Common myeloid progenitor, CD34-positive (primary cell): ENCODE measurements at places on chromosomes 16 and 17.

DNA sequence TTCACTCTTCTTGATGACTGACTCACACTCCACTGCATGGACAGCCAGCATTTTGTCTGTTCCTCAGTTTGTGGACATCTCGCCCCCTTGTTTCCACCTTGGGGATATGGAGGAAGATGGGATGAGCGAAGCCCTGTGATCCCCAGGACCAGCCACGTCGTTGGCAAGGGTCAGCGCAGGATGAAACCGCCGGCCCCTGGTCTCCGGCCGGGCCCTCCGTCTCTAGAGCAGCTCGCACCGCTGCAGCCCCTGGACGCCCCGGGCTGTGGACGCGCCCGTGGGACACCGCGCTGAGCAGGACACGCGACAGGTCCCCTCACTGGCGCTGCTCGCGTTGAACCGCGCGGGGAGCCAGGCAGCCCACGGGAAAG, 604 bp upstream of the ZC3H18 start:
- no peak for DNase-seq

DNA sequence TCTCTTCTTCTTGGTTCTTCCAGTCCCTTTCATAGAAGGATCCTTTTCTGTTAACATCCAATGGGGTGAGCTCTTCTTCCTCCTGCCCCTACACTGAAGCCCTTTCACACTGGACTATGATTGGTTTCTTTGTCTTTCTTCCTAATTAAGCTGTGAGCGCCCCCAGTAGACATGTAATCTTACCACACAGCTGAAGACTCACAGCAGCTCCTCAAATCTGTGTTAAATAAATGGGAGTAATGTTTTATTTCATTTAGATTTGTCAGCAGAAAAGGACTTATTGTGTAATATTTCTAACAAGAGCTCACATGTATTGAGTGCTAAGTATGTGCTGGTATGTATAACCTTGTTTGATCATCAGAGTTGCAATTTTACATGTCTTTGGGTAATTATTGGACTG, 55.7 kb downstream of the TOX3 start:
- DNase-seq, result no peak

DNA sequence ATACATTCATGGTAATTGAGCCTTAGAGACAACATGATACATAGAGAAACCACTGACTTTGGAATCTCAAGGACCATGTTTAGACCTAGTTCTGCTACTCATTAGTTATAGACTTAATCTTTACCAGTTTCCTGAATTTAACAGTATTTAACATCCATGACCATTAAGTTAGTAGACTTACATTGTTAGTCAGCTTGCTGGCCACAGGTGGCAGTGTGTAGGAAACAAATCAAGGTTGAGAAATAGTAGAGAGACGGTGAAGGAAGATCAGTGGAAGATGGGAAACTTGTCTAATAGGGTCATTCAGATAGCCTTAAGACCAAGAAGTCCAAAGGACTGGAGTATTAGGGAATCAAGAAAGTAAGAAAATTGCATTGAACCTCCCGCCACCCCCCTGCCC, 31.0 kb downstream of the OMG start:
- peak; percentile 27 for DNase-seq

GRCh38 chr16:52832771-52833170, 219.9 kb downstream of the CHD9NB start:
- no peak for DNase-seq

GRCh38 chr16:5054876-5055865, 10.6 kb downstream of the C16orf89 start:
- DNase-seq, result no peak

DNA sequence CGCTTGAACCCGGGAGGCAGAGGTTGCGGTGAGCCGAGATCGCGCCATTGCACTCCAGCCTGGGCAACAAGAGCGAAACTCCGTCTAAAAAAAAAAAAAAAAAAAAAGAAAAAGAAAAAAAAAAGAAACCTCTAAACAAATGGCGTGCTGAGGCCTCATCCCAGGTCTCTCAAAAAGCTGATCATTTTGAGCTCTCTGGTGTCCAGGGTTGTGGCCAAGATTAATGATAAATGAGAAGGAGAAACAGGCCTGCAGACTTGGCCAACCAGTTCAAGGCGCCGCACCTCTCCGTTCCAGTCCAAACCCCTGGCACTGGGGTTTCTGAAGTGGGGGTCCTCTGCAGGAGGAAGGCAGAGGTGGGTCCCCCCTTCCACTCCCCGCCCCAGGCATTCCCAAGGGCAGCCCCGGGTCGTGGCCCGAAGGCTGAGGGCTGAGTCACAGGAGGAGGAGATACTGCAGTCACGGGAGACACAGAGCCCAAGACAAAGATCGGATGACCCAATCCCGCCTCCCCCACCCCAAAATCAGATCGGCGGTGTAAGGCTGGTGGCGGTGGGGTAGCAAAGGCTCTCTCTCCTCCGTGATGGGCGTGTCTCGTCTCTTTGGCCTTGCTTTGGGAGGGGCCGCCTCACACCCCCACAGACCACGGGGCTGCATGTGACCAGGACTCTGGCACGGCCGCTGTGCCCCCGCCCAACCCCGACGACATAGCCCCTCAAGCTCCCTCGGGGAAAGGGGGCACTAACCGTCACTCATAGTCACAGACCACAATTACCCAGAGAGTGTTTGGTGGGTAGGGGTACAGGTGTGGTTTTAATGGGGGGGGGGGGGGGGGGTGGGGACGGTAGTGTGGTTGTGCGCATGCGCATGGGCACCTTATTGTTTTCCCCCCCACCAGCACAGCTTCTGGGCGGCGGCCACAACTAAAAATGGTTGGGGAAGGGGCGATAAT, 1.1 kb downstream of the VAT1 start:
- peak; percentile 83 for DNase-seq

DNA sequence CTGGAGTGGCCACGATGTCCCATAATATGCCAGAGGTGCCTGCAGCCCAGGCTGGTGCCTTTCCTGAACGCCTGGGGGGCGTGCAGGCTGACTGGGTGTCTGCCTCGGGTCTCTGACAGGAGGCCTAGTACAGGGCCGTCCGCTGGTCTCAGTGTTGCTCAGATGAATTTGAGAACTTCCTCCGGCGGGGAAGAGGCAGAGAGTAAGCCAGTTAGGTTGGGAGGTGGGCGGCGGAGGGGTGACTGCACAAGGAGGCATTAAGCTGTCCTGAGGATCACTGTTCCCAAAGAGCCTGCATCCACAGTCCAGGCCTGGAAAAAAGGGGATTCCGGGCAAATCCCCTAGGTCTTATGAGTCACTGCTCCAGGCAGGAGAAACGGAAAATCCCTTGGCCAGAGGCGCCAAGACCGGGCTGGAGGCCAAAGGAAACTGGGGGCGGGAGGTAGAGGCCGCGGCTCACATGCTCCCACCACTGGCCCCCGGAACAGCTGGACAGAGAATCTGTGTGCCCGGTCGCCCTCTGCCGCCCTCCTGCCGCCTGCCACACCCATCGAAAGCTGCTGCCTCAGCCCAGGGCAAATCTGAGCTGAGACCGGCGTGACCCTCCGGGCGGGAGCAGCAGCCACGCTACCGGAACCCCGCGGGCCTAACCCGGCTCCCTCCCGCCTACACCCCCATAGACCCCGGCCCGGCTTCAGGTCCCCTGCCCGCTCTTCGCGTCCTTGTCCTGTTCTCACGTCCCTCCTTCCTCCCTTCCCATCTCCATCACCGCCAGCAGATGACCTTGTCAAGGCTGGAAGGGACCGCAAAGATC, 1.2 kb downstream of the TRIM47 start:
- DNase-seq, result no peak

DNA sequence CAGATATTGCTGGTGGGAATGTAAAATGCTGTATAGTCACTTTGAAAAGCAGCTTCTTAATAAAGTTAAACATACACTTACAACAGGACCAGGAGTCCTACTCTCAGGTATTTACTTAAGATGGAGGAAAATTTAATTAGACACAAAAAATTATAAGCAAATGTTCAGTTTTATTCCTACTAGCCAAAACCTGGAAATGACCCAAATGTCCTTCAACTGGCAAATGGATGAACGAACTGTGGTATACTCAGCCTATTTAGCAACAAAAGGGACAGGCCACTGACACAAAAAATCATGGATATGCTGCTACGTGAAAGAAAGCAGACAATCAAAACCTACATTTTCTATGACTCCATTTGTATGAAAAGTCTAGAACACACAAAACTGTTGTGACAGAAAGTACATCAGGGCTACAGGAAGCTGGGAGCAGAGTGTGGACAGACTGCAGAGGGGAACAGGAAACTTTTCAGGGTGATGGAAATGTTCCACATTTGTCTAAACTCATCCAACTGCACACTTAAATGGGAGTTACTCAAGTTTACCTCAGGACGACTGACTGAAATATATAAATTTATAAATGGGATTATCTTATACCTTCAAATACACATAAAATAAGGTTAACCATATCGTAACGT, 49.3 kb upstream of the MNT start:
- no peak for DNase-seq

DNA sequence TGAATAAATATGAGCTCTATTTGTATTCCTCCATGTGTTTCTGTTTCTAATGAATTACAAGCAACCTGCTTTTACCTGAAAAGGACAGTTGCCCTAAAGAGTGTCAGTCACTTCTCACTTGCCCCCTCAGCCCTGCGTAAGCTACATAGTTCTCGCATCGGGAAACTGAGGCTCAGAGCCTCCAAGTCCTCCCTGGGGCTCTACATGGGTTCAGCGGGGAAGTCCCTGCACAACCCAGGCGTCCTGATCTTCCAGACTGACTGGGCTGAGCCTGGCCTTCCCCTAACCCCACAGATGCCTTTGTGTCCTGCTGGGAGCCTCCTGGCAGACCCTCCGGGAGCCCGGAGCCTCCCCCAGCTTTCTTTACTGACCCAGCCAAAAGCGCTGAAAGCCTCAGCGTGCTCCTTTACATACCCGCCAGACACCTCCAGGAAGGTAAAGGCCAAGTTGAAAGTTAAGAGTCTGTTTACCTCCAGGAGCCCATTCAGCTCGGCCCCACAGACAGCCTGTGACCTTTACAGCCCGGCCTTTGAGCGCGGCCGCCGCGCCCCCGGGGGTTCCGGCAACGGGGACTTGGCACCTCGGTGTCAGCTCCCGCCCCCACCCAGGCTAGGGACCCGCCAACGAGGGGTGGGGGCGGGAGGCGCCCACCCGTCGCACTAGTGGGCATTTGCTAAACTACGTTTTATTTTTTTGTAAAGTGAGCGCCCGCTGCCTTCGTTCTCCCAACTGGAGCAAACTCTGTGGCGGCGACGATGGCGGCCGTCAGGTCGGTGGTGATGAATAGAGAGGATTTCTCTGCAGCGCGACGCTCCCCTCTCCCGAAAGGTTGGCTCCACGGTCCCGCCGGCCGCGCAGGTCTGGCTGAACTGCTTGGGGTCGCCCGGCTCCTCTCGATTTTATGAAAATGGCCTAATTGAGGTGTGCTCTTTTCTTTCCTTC, 4.4 kb upstream of the HOXB13 start:
- no peak for DNase-seq

GRCh38 chr17:50904518-50905459, 38.6 kb upstream of the TOB1 start:
- DNase-seq, result no peak

DNA sequence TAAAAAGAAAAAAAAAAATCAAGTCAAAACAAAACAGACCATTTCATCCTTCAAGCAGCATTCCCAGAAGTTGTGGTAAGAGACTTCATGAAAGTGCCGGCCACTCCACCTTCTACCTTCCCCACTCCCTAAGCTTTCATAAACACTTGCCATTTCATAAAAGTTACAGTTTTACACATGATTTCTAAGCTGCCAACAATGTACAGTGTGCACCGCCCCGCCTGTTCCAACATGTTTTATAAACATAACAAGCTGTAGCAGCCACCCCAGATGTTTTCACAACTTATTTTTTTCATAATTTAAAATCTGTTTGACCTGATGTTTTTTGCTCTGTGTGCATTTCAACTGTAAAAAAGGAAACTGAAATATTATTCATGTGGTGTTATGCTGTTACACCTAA, 608.1 kb downstream of the TOX3 start:
- DNase-seq, result no peak

- no peak for DNase-seq
Observed at GRCh38 chr17:48610282-48611211, at the start of gene HOXB7. Gene HOXB7 (minus strand): TSS chr17:48611017. CDS start chr17:48610918, 99 bp downstream.

GRCh38 chr17:163514-164098, 17.8 kb downstream of the DOC2B start:
- DNase-seq, result no peak

GRCh38 chr17:8029121-8029520, 9.7 kb upstream of the ALOX15B start:
- no peak for DNase-seq

DNA sequence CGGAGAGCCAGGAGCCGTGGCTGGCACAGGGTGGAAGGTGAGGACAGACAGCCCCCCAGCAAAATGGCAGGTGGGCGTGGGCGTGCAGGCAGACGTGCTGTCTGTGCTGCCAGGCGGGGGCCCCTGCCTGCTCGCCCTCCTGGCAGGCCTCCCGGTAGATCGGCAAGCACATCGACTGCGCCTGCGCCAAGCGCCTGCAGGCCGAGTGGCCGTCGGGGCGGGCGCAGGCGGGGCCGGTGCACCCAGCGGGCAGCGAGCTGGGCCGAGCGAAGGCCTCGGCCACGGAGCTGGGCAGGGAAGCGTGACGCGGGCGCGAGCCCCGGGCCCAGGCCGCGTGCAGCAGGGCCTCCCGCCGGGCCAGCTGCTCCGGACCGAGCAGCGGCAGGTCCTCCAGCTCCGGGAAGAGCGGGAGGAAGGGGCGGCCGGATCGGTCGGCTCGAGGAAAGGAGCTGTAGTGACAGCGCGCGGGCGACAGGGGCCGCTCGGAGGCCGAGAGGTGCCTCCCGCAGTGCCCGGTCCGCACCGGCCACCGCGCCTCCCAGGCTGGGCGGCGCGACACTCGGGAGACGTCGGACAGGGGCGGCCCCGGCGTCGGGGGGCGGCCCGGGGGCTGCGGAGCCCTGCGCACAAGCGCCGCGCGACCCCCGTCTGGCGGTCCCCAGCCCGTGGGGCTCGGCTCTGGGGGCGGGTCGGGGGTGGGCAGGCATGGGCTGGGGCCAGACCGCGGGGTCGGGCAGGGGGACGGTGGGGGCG, 16.9 kb downstream of the GRIN2C start:
- DNase-seq, result no peak

- DNase-seq, result peak; percentile 46
Observed at GRCh38 chr17:49434821-49435670, 20.4 kb upstream of the PHB1 start.

DNA sequence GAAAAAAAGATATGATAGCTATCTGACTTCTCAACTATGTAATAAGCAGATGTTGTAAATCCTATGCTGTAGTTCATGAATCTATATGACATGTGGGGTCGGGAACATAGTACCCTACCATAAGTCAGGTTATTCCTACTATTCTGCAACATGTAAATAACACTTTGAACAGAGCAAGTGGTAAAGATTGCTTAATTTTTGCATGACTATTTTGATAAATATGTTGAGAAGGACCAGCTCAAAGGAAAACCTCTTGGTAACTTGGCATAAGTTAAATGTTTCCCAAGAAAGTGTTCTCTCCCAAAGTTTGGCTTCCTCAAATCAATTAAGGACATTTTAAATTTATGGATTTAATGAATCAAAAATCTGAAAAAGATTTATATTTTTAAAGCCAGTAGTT, 62.1 kb downstream of the ABHD15 start:
- no peak for DNase-seq

DNA sequence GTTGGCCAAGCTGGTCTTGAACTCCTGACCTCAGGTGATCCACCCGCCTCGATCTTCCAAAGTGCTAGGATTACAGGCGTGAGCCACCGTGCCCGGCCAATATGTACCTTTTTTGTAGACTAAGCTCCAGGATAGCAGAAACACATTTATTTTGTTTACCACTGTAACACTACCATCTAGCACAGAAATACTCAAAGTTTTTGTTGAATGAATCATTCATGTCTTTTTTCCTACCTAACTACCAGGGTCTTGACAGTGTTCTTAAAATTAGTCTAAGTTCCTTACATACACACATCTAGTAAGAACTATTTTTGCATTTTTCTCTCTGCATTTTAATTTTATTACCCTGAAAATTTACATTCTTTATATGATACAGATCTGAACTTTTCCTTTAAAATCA, 44.4 kb downstream of the AKAP10 start:
- DNase-seq, result no peak
